Immature natural killer cell (primary cell): ENCODE measurements at places on chromosomes 7 and 10.

- no peak for DNase-seq
Observed at GRCh38 chr7:106365252-106366005, 80.6 kb upstream of the NAMPT start.

- DNase-seq = no peak
Observed at GRCh38 chr10:110225441-110225755, 18.0 kb downstream of the MXI1 start.

- DNase-seq = no peak
Observed at GRCh38 chr7:7970237-7970530, 1.6 kb downstream of the GLCCI1 start.

DNA sequence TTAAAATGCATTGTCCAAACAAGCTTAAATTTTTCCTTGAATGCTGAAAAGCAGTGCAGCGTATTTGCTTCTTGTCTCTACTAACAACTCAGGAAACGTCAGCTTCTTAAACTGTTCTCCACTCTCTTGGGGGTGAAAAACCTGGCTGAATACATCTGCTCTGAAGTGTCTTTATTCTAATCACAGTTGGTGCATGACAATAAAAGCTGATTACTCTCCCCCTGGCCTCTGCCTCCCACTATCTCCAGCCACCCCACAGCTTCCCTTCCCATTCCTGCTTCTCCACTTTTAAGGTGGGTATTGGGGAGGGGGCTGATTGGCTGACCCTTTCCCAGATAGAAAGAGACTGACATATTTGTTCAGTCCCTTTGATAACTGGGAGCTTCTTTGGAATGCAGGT is 456.0 kb downstream of the SORCS1 start:
- DNase-seq = no peak

DNA sequence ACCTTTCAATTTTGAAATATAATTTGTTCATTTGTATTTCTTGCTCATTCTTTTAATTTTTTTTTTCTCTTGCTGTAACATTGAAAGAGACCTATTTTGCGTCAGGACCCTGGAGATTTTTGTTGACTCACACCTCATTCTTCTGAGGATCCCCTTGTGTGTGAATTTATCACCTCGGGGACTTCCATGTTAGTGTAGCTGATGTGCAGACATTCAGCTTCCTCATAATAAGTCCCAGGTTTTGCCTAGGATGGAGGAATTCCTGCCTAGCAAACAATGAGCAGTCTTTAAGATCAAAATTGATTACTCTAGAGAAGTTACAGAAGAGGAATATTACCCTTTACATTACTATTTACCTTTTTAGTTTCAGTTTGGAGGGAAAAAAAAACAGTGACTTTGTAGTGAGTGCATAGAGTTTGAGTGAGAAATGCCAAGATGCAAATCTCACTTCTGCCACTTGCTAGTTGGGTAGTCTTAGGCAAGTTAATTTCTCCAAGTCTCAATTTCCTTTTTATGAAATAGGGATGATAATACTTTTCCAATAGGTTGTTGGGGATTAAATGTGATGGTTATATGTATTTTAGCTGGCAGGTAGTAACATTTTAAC is 14.3 kb downstream of the TES start:
- peak; percentile 47 for DNase-seq
